ENCODE measurements at places on chromosomes 5 and 9. TPM values are rescaled to one million over a fixed set of nuclear protein-coding genes. Genes with fewer than 3 reads are reported as not detected.

SLC44A1 gene
- 52.6 TPM for total RNA-seq

IER5L gene
- 69.4 TPM for total RNA-seq

TRIP13 gene
- total RNA-seq, result 19.5 TPM

PCDHB8 gene
- 2.9 TPM for total RNA-seq

PITX1 gene
- not detected for total RNA-seq

ADAMTS12 gene
- total RNA-seq, result 10.1 TPM

CEL gene
- 0.22 TPM for total RNA-seq

GRCh38 chr9:85339338-85339737, 402.4 kb downstream of the AGTPBP1 start:
- no peak overlapping the region for H3K4me3 ChIP-seq
- DNase-seq, result no peak
- no peak overlapping the region for H3K27ac ChIP-seq
- no peaks in the 10 kb centered on the region for H3K4me1 ChIP-seq
- no peaks in the 10 kb centered on the region for H3K27me3 ChIP-seq

- no peak for DNase-seq
- no peaks in the 10 kb centered on the region for H3K36me3 ChIP-seq
- H3K4me3 ChIP-seq, result no peak overlapping the region
- no peaks in the 10 kb centered on the region for H3K4me1 ChIP-seq
- H3K27me3 ChIP-seq, result no peaks in the 10 kb centered on the region
Measured at GRCh38 chr5:135263022-135263668, 135.9 kb downstream of the MACROH2A1 start.

- H3K4me1 ChIP-seq, result peaks cover 50% of the 10 kb centered on the region
Measured at GRCh38 chr5:156356238-156356637, 29.3 kb downstream of the SGCD start.

- H3K27ac ChIP-seq, result no peak overlapping the region
- DNase-seq, result no peak
- H3K4me1 ChIP-seq, result peaks cover 6% of the 10 kb centered on the region
- no peaks in the 10 kb centered on the region for H3K27me3 ChIP-seq
- H3K36me3 ChIP-seq, result no peaks in the 10 kb centered on the region
- no peak overlapping the region for H3K4me3 ChIP-seq
Measured at GRCh38 chr9:70398145-70398556, 16.3 kb downstream of the KLF9 start.

GRCh38 chr5:141524604-141525597, 36.0 kb downstream of the PCDHGC5 start:
- H3K27me3 ChIP-seq, result no peaks in the 10 kb centered on the region
- peak overlapping the region; percentile 92 for H3K27ac ChIP-seq
- 0 out of 2 replicates have a peak, but pooled peaks cover 4% of the 10 kb centered on the region for H3K36me3 ChIP-seq
- peak; percentile 100 for DNase-seq

DNA sequence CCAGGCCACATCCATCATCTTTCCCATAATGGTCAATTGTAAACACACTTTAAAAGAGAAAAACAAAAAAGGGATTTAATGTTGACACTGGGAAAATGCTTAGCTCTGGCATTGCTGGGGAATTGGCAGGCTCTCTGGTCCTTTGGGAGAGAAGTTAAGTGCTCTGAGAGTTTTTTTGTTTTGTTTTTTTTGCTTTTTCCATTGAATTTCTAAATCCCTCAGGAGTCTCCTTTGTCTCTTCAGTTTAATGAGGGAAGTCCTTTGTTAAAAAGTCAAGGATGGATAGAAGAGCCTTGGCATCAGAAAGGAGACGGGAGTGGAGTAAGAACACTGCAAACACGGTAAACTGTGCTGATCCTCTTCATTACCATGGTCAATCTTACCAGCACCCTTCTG, 7.1 kb upstream of the HAND1 start:
- peaks cover 98% of the 10 kb centered on the region for H3K27me3 ChIP-seq
- DNase-seq, result no peak
- no peaks in the 10 kb centered on the region for H3K36me3 ChIP-seq
- H3K4me1 ChIP-seq, result no peaks in the 10 kb centered on the region
- no peak overlapping the region for H3K27ac ChIP-seq
- no peak overlapping the region for H3K4me3 ChIP-seq

DNA sequence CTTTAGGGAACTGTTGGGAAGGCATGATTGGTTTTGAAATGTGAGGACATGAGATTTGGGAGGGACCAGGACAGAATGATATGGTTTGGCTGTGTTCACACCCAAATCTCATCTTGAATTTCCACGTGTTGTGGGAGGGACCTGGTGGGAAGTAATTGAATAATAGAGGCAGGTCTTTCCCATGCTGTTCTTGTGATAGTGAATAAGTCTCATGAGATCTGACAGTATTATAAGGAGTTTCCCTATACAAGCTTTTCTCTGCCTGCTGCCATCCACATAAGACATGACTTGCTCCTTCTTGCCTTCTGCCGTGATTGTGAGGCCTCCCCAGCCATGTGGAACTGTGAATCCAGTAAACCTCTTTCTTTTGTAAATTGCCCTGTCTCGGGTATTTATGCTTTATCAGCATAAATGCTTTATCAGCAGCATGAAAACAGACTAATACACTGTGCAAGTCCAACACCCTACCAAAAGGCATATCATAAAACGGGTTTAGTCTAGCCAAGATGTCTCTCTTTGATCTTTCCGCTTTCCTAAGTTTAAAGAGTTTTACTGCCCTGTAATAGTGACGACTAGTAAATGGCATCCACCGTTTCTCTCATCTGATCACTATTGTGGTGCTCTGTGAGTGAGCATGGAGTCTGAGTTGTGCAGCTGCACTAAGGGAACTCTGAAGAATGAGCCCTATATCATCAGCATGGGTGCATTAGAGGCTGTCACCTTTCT, 12.9 kb upstream of the ZNF782 start:
- no peak overlapping the region for H3K27ac ChIP-seq
- H3K27me3 ChIP-seq, result peaks cover 18% of the 10 kb centered on the region
- no peak for DNase-seq
- H3K4me3 ChIP-seq, result no peak overlapping the region
- no peaks in the 10 kb centered on the region for H3K36me3 ChIP-seq

GRCh38 chr9:126317513-126317912, 9.1 kb upstream of the MVB12B start:
- no peaks in the 10 kb centered on the region for H3K36me3 ChIP-seq
- H3K4me3 ChIP-seq, result no peak overlapping the region
- no peaks in the 10 kb centered on the region for H3K4me1 ChIP-seq
- H3K27me3 ChIP-seq, result no peaks in the 10 kb centered on the region

DNA sequence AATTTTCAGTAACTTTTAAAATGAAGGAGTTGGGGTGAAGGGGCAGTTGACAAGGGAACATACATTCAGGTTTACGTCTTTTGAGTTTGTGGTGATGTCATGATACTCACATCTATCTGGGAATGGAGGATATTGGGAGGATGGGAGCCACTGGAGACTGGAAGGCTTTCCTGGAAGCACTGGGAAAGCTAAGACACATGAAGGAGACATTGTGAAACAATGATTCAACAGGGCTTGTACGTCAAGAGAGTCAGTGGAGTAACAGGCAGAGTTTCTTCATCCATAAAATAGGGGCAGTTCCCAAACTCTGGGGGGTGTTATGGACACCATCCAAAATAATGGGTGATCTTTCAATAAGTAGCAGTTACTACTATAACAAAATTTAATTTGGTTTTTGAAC, 572.8 kb downstream of the CCDC171 start:
- peaks cover 18% of the 10 kb centered on the region for H3K4me1 ChIP-seq
- H3K27ac ChIP-seq, result peak overlapping the region; percentile 39
- H3K27me3 ChIP-seq, result no peaks in the 10 kb centered on the region
